ENCODE measurements at places on chromosomes 7 and 10. TPM values are rescaled to one million over a fixed set of nuclear protein-coding genes. Genes with fewer than 3 reads are reported as not detected.

Gene CYP3A7
- total RNA-seq = not detected

Gene ACBD7
- total RNA-seq = 2.1 TPM

Gene KIF5B
- 79.8 TPM for total RNA-seq

Gene MMD2
- not detected for total RNA-seq

Gene ADRB1
- total RNA-seq = 0.20 TPM

Gene PRR15
- not detected for total RNA-seq

Gene TMEM229A
- not detected for total RNA-seq

Gene NPSR1
- not detected for total RNA-seq

Gene CPA2
- not detected for total RNA-seq

Gene TEX36
- total RNA-seq = not detected

Gene PTER
- 17.4 TPM for total RNA-seq

Gene SH2D4B
- 0.15 TPM for total RNA-seq

Gene MMP21
- not detected for total RNA-seq

Gene GRM3
- total RNA-seq = not detected

Gene ADAMTS14
- total RNA-seq = not detected

Gene CPED1
- total RNA-seq = not detected

Gene ELOVL3
- not detected for total RNA-seq

Gene EPHA1
- 1.1 TPM for total RNA-seq

Gene UCN3
- not detected for total RNA-seq

Gene CAMK2G
- 48.5 TPM for total RNA-seq

Gene ZNRF2
- 17.9 TPM for total RNA-seq

Gene UNCX
- not detected for total RNA-seq

Gene CRYGN
- not detected for total RNA-seq

Gene KLF14
- total RNA-seq = not detected

Gene GIMAP6
- 84.9 TPM for total RNA-seq

Gene CTAGE8
- not detected for total RNA-seq

Gene ACTL6B
- total RNA-seq = not detected

Gene ZNF365
- 0.23 TPM for total RNA-seq

Gene OR9A2
- not detected for total RNA-seq

Gene CAV2
- total RNA-seq = not detected

Gene ZSWIM8
- total RNA-seq = 92.2 TPM

Gene LMOD2
- not detected for total RNA-seq

Gene EEPD1
- total RNA-seq = 6.5 TPM

Gene LIPN
- not detected for total RNA-seq

Gene HOXA9
- total RNA-seq = not detected

Gene SEMA3D
- total RNA-seq = not detected

Gene AGR3
- not detected for total RNA-seq

Gene C10orf90
- total RNA-seq = not detected

Gene SLC29A3
- 3.2 TPM for total RNA-seq

Gene FFAR4
- not detected for total RNA-seq

Gene PAPOLB
- total RNA-seq = not detected

Gene IRF5
- 25.5 TPM for total RNA-seq

Gene CNNM1
- 0.08 TPM for total RNA-seq

Gene SPDYE11
- total RNA-seq = not detected

Gene UTF1
- total RNA-seq = not detected

Gene GPRIN2
- not detected for total RNA-seq

Gene SORCS3
- not detected for total RNA-seq

Gene CEP55
- 82.5 TPM for total RNA-seq

Gene PVRIG
- total RNA-seq = 70.5 TPM

Gene LIPM
- total RNA-seq = not detected

Gene PFKP
- total RNA-seq = 215 TPM

All from activated CD4-positive, alpha-beta memory T cell treated with anti-CD3 and anti-CD28 coated beads, Interleukin-2, amount 10 ng/mL, durations not matched to agents 7 days and 5 days (primary cell).